ENCODE measurements at places on chromosomes 16 and 17.

DNA sequence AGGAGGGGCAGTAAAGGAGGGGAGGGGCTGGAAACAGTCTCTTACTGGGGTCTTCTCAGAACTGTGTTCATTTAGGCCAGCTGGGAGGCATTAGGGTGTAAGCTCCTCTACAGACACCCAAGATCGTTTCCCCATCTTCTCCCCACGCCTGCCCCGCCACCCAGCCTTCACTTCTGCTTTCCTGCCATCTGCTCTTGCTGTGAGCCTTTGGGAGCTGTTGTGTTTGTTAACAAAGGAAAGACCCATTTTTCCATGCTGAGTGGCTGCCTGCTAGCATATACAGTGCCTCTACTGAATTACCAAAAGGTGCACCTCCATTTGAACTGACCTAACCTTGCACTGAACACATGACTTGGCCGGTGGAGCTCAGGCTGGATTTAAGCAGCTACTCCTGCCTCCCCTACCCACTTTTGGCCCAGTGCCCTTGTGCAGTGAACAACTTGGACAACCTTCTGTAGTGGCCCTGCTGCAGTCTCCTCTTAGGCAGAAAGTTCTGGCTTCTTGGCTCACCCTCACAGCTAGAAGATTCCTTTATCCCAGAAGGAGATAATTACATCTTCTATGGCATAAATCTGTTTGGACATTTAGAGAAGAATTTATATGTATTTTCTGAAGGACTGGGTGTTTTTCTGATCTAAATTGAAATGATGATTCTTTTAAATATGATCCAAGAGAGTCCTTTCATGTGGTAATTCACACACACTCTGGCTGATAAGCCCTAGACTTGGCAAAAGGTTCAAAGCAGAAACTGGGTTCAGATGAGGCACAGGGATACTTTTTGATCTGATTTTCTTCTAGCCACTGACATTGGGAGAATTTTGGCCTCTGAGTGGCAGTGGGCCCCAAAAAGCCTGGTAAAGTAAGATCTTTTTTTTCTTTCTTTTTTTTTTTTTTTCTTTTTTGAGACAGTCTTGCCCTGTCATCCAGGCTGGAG is 81.9 kb upstream of the HNF1B start:
- DNase-seq, result no peak

- DNase-seq, result no peak
Measured at GRCh38 chr17:37700881-37701280, 44.0 kb downstream of the HNF1B start.

DNA sequence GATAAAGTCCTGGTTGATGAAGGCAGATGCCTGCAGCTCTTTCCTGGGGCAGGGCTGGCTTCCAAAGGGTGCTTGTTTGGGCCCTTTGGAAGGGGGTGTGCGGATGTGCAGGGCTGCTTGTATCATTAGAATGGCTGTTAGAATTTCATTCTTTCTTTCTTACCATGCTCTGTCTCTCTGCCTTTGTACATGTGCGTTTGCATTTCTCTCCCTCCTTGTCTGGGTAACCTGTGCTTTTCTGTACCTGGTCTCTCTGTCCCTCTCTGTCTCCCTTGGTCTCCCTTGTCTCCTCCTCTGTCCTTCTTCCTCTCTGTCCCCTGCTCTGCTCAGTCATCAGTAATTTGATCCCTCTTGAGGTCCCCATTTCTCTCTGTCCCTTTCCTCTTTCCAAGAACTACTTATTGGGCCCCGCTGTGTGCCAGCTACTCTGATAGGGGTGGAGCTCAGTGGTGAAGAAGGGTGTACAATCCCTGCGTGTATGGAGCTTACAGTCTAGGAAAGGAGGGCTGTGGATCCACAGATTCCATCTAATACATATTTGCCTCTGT is 69.3 kb downstream of the PLCG2 start:
- no peak for DNase-seq

GRCh38 chr17:27621942-27622559 is 8.9 kb upstream of the LGALS9 start:
- no peak for DNase-seq

- peak; percentile 32 for DNase-seq
Measured at GRCh38 chr17:7886227-7887037, 2.2 kb upstream of the CHD3 start.

GRCh38 chr17:68365469-68365868 is 74.2 kb downstream of the ARSG start:
- DNase-seq, result no peak

- no peak for DNase-seq
Measured at GRCh38 chr17:50817838-50818237, 17.5 kb upstream of the WFIKKN2 start.

DNA sequence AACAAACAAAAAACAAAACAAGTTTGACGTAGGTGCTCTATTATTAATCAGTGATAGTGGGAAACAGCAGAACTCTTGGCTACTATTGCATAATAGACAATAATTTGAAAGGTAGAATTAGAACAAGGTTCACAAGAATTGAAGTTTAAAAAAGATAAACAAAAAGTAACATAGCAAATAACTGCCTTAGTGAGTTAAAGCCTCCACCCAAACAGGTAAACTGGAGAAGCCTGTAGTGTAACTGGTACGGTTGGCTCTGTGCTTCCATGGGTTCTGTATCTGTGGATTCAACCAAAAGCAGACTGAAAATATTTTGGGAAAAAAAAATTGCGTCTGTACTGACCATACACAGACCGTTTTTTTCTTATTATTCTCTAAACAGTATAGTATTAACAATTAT is 38.5 kb downstream of the MBTD1 start:
- no peak for DNase-seq

GRCh38 chr16:82177555-82177954 is 7.5 kb upstream of the MPHOSPH6 start:
- no peak for DNase-seq

DNA sequence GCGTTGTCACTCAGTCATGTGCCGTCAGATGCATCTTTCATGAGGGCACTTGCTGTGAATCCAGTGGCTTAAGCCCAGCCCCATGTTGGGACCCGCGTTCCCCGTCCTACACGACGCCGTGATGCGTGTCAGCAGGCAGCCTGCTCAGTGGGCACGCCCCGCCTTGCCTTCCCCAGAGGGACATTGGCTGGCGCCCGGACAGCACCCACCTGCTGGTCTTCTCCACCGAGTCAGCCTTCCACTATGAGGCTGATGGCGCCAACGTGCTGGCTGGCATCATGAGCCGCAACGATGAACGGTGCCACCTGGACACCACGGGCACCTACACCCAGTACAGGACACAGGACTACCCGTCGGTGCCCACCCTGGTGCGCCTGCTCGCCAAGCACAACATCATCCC is 8.8 kb downstream of the ITGB4 start:
- no peak for DNase-seq

GRCh38 chr16:17804857-17805256 is 334.1 kb upstream of the XYLT1 start:
- no peak for DNase-seq

- peak; percentile 15 for DNase-seq
Measured at GRCh38 chr17:31391496-31391949, at the start of gene RAB11FIP4. TSS of gene RAB11FIP4 (plus strand) at chr17:31391675. CDS start at chr17:31391853, 178 bp downstream.

DNA sequence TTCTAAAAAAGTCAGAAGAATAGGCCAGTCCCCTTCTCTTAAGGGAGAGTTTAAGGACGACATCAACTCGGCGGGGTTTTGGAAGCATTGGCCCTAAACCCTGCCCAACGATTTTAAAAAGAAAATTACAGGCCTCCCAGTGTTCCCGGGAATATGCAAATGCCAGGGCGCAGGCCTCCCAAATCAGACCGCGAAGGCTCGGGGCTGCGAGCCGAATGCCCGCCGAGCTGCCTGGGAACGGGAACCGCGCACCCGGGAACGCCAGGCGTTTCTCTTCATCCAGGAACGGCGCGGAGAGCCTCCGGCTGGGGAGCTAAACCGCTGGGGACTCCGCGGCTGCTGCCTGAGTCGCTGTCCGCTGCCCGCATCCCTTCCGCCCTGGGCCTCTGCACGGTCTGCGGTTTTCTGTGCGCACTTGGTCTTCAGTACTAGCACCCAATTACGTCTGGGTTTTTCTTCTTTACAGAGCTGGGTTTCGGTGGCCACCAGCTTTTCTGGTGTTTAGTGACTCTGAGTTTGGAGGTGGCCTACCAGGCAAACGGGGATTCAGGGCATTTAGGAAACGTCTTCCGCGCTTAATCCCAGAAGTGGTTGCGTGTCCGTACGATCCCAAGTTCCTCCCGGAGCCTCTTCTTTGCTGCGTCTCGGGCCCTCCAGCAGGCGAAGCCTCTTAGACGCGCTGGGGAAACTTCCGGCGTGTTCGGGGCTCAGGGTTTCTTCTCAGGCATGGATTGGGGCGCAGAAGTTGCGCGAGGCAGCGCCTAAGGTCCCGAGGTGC is 5.7 kb downstream of the IRX5 start:
- DNase-seq, result peak; percentile 44

DNA sequence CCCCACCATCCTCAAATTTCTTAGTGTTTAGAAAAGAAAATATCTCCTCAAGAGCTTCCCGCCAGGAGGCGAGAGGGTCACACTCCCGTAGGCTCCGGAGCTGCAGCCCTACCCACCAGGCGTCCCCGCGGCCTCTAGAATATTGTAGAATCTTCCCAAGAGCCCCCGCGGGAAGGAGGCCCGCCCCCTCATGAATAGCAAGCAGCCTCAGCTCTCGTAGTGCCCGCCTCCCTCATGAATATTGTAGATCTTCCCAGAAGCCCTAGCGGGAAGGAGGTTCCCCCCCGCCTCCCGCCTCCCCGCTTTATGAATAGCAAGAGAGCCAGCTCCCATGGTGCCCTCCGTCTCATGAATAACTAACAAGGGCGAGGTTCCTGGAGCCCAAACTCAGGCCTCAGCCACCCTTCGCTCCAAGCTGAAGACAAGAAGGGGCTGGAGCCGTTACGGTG is at the start of gene FBXO47:
Gene FBXO47, minus strand, starts transcription at position 114 of the 449 bp plus-strand sequence. CDS start 4,378 bp downstream, outside the sequence.
- peak; percentile 77 for DNase-seq

GRCh38 chr17:67362173-67362572 is 4.2 kb downstream of the PSMD12 start:
- DNase-seq, result no peak

DNA sequence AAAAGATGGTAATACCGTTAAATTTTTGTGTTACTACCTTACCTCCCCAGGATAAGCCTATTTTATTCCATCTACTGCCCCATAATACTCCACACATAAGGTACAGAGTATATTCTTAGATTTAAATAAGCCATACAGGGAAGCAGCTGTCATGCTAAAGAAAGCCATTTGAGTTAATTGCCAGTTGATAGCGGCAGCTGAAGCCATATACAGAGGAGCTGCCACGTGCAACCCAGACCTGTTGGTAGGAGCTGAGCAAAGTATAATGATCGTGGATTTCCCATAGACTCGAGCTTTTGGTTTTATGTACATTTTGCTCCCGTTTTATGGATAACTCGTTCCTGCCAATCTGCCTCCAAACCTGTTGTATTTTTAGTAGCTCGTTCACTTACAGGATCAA is 12.0 kb downstream of the CPSF4L start:
- DNase-seq, result no peak

DNA sequence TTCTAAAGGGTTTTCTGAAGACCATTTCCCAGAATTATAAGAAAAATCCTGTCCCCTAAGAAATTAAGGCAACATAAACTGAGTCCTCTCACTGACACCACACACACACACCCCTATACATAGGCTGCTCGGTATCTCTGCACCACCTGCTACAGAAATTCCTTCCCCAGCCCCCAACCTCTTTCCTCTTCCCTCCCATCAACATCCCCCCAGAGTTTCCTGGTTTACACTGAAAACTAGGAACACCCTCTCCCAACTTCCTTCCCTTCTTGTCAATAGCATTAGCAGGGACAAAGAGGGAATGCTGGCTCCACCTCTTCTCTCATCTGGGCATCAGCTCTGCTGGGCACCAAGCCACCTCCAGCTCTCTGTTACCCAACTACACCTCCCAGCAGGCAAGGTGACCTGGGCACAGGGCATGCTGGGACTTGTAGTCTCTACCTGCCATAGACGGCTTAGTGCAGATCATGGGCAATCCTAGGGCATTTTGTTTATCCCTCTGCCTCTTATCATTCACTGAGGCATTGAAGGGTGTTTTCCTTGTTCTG is 15.7 kb downstream of the CAVIN1 start:
- DNase-seq, result no peak

DNA sequence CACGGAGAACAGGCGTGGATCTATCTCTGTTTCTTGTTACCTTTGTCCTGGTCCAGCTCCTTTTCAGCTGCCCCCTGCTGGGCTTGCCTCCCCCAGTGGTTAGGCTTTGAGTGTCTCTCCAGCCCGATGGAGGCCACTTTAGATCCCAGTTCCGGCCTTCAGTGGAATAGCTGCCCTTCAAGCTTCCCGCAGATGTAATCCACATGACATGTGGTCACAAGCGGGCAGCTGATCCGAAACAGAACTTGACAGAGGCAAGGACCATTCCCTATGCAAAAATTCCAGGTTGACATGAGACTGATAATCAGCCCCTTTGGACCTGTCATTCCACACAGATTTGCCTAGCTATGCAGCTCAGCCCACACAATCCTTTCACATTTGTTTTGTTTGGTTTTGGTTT is 40.6 kb upstream of the AQP8 start:
- DNase-seq, result no peak

- DNase-seq, result peak; percentile 59
Measured at GRCh38 chr17:57783338-57783742, 38.2 kb upstream of the CCDC182 start.

- no peak for DNase-seq
Measured at GRCh38 chr17:79844869-79845600, 5.8 kb upstream of the CBX4 start.

DNA sequence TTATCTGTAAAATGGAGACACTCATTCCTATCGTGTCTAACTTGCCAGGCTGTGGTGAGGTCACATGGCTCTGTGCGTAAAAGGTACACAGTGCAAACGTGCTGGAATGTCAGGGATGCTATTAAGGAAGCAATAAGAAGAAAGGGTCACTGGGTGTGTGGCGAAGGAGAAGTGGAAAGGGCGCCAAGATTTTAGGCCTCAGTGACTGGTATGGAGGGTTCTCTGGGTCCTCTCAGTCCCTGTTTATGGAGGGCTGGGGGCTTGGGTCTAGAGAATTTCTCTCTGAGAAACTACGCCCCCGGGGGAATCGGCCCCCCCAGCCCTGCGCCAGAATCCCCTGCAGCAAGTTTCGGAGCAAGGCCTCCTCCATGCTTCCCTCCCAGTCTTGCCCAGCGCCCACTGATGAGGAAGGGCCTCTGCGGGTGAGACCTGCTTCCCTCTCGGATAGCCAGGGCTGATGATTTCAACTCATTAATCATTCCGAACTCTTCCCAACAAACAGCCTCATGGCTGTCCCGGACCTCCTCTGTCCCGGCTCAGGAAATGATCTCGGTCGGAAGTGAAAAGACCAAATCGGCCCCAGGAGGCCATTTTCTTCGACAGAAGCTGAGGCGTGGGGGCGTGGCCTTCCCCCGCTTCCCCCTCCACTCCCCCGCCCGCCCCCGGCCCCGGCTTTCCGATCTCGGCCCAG is 1.2 kb upstream of the HEXIM1 start:
- peak; percentile 69 for DNase-seq

DNA sequence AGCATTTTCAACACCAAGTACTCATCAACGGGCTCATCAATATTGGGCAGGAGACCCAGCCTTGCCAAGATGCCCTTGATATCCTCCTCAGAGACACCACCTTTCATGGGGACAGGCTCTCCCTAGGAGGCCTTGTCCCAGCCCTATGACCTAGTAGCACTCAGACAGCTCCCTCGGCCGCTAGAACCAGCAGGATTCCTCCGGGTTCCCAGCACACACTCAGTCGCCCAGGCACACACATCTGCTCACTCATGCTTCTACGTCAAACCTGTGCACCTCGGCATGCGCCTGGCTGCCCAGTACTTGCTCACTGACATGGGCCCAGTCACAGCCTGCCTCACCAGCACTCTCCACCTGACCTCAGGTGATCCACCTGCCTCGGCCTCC is 17.0 kb downstream of the SRCIN1 start:
- DNase-seq, result no peak

Data from renal cortex interstitium (tissue), 15 donors.